Right kidney (tissue), 9 donors: ENCODE measurements at places on chromosomes 6 and 20.

GRCh38 chr20:829551-829950 lies 4.0 kb upstream of the FAM110A start:
- no peak for DNase-seq

DNA sequence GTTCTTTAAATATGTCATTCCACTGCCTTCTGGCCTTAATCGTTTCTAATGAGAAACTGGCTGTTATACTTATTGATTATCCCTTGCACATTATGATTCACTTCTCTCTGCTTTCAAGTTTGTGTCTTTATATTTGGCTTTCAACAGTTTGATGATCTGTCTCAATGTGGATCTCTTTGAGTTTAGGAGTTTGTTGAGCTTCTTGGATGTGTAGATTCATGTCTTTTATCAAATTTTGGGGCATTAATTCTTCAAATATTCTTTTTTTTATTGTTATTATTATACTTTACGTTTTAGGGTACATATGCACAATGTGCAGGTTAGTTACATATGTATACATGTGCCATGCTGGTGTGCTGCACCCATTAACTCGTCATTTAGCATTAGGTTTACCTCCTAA lies 29.3 kb downstream of the ZBTB9 start:
- no peak for DNase-seq

DNA sequence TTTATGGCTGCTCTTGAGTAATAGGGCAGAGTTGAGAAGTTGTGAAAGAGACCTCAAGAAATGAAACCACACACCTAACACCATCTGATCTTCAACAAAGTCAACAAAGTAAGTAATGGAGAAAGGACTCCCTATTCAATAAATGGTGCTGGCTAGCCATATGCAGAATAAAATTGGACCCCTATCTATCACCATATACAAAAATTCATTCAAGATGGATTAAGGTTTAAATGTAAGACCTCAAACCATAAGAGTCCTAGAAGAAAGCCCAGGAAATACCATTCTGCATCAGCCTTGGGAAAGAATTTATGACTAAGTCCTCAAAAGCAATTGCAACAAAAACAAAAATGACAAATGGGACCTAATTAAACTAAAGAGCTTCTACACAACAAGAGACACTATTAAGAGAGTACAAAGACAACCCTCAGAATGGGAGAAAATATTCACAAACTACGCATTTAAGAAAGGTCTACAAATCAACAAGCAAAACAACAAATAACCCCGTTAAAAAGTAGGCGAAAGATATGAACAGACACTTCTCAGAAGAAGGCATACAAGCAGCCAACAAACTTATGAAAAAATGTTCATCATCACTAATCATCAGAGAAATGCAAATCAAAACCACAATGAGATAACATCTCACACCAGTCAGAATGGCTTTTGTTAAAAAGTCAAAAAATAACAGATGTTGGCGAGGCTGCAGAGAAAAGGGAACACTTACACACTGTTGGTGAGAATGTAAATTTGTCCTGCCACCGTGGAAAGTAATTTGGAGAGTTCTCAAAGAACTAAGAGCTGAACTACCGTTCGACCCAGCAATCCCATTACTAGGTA lies 4.0 kb downstream of the MAP3K5 start:
- DNase-seq, result no peak

DNA sequence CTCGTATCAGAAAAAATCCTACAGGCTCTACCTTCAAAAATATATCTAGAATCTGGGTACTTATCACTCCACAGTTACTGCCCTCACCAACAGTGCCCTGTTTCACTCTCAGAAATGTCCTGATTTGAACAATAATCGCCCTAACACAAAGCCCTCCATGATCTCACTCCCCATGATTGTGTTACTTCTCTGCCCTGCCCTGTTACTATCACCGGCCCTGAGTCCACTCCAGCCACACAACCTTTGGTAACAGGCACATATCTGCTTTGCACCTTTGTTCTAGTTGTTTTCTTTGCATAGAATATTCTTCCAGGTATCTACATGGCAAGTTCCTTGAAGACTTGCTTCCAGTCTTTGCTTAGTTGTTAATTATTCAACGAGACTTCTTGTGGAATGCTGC lies 142.0 kb downstream of the ARHGAP18 start:
- no peak for DNase-seq

DNA sequence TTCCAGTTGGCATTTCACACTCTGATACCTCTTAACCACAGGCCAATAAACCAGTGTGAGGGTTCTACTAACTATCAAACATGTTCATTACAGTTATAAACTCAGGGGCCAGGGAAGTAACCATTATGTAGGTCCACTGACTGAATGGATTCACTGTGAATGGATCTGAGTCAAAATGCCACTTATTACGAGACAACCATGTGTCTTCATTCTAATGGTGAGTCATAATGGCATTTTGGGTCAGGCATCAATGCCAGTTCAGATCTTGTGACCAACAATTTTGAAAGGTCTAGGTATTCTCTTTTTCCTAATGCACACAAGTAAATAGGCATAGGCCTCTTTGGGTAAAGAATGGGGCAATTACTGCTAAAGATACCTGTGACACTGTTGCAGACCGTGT lies 112.2 kb upstream of the HEY2 start:
- no peak for DNase-seq

DNA sequence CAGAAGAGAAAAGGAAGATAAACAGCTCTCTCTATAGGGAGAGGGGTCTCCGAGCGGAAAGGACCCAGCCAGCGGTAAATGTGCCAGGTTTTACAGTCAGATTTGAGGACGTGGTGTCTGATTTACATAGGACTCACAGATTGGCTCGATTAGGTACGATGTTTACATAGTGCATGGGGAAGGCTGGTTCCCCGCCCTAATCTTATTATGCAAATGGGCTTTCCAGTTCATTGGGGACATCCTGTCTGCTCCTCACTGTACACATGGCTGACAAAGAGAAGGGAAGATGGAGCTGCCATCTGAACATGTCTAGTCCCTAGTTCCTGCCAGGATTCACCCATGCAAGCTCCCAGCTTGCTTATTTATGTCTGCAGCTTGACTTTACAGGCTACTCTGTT lies 119.9 kb downstream of the RNF144B start:
- DNase-seq, result peak; percentile 35

DNA sequence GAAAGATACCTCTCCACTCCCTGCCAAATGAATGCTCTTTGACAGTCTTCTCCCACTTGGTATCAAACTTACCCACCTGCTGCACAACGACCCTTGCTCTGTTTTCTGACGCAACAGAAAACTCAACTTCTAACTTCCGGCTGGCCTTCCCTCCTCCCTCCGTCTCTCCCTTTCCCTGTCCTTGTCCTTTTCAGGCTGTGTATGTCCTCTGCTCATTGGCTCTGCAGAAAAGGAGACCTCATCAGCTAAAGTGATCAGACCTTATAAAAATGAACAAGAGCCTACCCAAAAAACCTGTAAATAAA lies 12.2 kb downstream of the TRAF3IP2 start:
- no peak for DNase-seq

DNA sequence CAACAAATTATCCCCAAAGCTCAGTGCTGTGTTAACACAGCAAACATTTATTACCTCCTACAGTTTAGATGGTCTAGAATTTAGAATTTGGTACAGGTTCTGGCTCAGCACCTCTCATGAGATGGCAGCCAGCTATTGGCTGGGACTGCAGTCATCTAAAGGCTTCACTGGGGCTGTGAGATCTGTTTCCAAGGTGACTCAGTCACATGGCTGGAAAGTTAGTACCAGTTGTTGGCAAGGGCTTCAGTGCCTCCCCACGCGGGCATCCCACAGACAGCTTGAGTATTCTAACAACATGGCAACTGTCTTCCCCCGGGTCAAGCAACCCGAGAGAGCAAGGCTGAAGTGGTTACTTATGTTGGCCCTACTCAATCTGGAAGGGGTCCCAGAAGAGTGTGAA lies 44.8 kb upstream of the F13A1 start:
- DNase-seq, result no peak

DNA sequence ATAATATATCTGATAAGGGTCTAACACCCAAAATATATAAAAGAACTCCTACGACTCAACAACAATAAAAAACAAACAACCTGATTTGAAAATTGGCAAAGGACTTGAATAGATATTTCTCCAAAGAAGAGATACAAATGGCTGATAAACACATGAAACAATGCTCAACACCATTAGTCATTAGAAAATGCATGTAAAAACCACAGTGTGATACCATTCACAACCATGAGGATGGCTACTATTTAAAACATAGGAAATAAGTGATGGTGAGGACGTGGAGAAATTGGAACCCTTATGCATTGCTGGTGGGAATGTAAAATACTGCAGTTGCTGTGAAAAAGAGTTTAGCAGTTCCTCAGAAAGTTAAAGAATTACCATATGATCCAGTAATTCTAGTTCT lies 41.4 kb downstream of the PTGIS start:
- no peak for DNase-seq

DNA sequence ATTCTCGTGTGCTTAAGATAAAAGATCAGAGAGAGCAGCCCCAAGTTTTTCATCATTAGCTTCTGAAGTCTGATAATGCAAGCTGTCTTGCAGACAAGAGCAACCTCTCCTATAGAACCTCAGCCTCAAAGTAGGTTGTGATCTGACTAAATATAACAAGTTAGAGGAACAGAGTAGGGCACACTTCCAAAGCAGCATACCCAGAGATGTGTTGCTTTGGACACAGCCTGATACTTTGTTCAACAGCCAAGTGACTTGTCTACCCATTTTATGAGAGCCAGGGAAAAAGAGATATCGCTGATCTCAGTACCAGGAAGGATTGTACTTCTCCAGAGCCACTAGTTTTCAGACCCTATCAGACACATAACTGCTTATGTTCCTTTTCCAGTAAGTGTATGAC lies 44.2 kb upstream of the OPRM1 start:
- no peak for DNase-seq

- DNase-seq, result no peak
Observed at GRCh38 chr20:56800088-56800487, 171.0 kb downstream of the TFAP2C start.

DNA sequence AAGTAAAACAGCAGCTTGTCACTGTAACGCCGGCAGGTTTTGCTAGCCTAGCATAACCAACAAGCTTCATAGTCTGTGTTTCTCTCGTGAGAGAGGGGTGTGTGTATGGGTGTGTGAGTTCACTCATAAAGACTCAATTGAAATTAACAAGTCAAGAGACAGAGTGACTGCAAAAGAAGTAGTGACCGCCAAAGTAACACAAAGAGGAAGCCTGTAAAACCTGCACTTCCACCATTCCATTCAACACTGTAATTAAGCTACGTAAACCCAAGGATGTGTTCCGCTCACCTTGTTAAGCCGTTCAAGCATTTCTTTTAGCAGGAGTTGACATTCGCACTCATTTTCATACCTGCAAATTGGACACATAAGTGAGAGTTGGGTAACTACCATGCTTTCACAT lies 6.6 kb downstream of the BFSP1 start:
- no peak for DNase-seq
